ENCODE measurements at places on chromosomes 12 and 14. TPM values are rescaled to one million over a fixed set of nuclear protein-coding genes. Genes with fewer than 3 reads are reported as not detected.

The MYO1A gene
- total RNA-seq = 2.6 TPM

The PGF gene
- 0.41 TPM for total RNA-seq

- no peak for DNase-seq
- H3K27me3 ChIP-seq = peaks cover 79% of the 10 kb centered on the region
- peaks cover 8% of the 10 kb centered on the region for H3K4me1 ChIP-seq
- H3K27ac ChIP-seq = no peak overlapping the region
Observed at GRCh38 chr12:106583242-106584103, 669 bp downstream of the RFX4 start.

DNA sequence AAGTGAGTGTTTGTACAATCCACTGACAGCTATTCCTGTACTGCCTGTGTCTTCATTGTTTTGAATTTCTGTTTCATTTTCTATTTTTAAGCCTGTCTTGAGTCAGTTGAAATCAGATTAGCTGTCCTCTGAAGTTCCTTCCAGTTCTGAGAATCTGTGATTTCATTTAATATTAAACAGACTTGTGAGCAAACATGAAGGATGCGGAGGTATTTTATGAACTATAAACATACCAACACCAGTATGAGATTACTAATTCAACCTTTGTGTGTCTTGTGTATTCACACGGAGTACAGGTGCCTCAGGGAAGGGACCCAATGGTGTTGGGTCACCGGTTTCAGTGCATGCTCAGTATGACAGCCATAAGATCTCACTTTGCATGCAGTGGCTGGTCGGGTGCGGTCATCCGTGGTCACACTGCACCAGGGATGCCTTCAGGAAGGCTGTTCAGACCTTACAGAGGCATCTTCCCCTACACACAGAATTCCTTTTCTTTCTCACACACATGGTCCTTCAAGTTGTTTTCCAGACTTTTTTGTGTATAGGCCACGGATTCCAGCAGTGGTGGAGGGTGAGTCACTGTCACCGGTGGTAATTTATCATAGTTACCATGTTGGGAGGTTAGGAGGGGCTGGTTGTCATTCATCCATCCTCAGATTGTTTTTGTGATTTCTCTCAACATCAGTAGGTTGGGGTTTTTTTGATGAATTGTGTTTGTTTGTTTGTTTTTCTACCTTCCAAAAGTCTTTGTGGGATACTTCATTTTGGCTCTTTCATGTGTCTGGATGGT is 103.0 kb upstream of the SFSWAP start:
- H3K4me1 ChIP-seq = peaks cover 67% of the 10 kb centered on the region
- no peaks in the 10 kb centered on the region for H3K27me3 ChIP-seq
- H3K27ac ChIP-seq = peak overlapping the region; percentile 84
- peak overlapping the region; percentile 75 for H3K4me3 ChIP-seq

GRCh38 chr12:120698665-120699064 is 11.6 kb upstream of the UNC119B start:
- peaks cover 12% of the 10 kb centered on the region for H3K4me1 ChIP-seq
- no peak for DNase-seq

GRCh38 chr12:25550186-25550585 is 2.9 kb downstream of the LMNTD1 start:
- no peak for DNase-seq
- no peak overlapping the region for H3K27ac ChIP-seq
- no peaks in the 10 kb centered on the region for H3K36me3 ChIP-seq
- no peaks in the 10 kb centered on the region for H3K4me1 ChIP-seq

DNA sequence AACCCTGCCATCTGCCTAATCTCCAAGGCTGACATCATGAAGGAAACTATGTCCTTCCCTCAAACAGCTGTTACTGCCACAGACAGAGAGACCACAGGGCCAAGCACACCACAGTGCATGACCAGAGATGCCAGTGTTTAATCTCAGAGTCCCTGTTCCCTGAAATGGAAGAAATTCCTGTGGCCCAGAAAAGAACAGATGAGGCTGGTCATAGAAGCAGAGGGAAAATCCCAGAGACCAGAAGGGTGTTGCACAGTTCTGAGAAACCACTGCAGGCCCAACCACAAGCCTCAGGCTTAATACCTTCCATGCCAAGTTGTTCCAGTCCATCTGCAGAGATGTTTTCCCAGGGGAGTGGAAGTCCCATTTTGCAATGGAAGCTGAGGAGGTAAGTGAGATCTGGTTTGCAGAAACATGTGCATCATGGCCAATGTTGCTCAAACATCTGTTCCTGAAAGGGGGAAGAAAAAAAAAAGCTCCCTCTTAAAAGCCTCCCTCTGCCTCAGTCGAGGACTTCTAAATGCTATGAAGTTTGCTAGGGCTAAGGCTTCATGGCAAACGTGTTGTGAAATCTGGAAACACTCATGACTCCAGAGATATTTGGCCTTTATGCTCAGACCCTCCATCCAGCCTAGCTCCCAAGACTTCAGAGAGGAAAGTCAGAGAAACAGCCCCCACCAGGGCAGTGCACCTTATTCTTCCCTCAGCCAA is 98.6 kb downstream of the SCARB1 start:
- no peak overlapping the region for H3K27ac ChIP-seq
- H3K4me1 ChIP-seq = peaks cover 37% of the 10 kb centered on the region
- DNase-seq = no peak
- H3K36me3 ChIP-seq = peaks cover 3% of the 10 kb centered on the region
- H3K27me3 ChIP-seq = peaks cover 8% of the 10 kb centered on the region
- H3K4me3 ChIP-seq = no peak overlapping the region

DNA sequence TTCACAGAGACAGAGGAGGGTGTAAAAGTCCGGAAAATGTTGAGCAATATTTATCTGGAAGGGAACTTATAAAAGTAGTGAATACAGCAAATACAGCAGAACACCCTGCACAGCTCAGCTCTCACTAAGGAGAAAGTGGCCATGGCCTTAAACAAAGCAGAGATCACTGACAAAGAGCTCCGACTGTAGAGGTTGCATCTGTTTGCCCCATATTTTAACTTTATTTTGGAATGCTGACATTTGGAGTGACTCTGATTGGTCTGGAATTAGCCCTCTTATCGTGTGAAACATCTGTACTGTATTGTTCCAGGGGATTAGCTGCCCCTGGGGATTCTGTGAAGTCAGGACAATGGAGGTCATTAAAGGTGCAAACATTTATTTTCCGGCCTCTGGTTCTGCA is 1275.7 kb upstream of the FLRT2 start:
- no peaks in the 10 kb centered on the region for H3K27me3 ChIP-seq

- H3K27me3 ChIP-seq = no peaks in the 10 kb centered on the region
- no peak overlapping the region for H3K4me3 ChIP-seq
- no peak overlapping the region for H3K27ac ChIP-seq
- H3K36me3 ChIP-seq = no peaks in the 10 kb centered on the region
- H3K4me1 ChIP-seq = peaks cover 21% of the 10 kb centered on the region
Observed at GRCh38 chr14:32100175-32100574, 23.1 kb downstream of the ARHGAP5 start.

DNA sequence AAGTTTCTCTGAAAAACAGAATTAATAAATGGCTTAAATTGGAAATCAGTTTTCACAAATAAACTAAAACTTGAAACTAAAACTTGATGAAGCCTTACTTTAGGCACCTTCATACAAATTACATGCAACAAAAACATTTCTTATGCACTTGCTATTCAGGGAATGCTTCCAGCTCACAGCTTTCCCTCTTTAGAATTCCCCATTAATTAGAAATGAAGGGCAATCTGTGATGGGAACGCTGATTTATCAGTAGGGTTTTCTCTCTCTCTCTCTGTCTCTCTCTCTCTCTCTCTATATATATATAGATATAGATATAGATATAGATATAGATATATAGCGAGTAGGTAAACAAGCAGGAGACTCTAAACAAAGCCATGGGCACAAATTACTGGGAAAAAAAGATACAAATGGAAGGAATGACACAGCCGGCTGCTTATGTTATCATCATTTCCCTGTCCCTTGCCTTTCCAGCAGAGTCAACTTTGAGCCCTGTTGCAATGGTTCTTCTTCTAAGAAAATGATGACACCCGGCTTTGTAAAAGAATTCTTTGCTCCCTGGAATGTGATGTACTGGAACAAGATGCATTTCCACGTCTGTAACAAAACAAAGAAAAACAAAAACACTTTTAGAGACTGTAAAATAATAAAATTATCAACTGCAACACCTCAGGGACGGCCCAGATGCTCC is 1121.6 kb upstream of the TMEM132C start:
- H3K4me3 ChIP-seq = peak overlapping the region; percentile 82
- H3K27ac ChIP-seq = peak overlapping the region; percentile 44
- no peak for DNase-seq
- H3K27me3 ChIP-seq = peaks cover 7% of the 10 kb centered on the region

- no peak overlapping the region for H3K4me3 ChIP-seq
- no peaks in the 10 kb centered on the region for H3K36me3 ChIP-seq
- H3K27ac ChIP-seq = no peak overlapping the region
- no peak for DNase-seq
- no peaks in the 10 kb centered on the region for H3K4me1 ChIP-seq
Observed at GRCh38 chr14:54169254-54169924, 212.8 kb upstream of the BMP4 start.

DNA sequence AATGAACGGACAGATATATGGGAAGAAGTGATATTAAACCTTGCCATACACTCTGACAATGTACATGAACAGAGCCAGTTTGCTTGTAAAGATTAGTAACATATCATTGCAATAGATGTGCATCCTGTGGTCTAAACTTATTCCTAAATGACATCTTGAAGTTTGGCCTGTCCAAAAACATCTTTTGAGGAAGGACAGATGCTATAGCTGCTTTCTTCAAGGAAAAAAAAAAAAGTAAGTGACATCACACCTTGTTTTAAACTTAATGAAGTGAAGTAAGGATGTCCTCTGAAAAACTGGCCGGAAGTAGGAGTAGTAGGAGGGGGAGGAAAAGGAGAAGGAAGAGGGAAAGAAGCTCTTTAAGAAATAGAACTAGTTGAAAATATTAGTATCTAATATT is 132.8 kb downstream of the RAD51B start:
- no peak overlapping the region for H3K27ac ChIP-seq
- DNase-seq = no peak
- H3K4me3 ChIP-seq = no peak overlapping the region
- no peaks in the 10 kb centered on the region for H3K36me3 ChIP-seq
- no peaks in the 10 kb centered on the region for H3K4me1 ChIP-seq
- no peaks in the 10 kb centered on the region for H3K27me3 ChIP-seq

DNA sequence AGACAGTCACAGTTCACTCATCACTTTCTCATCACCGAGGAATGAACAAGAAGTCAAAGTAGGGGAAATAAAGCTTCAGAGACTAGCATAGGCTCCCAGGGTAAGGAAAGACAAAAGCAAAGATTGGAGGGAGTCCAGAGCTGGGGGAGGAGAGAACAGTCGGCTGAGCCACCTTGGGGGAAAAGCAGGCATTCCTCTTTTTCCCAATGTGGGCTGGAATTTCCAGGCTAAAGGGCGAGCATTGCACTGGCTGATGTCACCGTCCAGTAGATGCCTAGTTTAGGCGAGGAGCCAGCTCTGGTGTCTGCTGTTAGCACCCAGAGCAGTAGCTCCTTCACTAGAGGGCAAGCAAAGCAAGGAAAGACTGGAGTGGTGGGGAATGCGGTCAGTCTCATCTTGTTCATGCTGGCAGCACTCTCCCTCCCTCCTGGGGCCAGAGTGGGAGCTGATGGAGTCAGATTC is 8.5 kb upstream of the KRT75 start:
- no peak overlapping the region for H3K27ac ChIP-seq
- no peak overlapping the region for H3K4me3 ChIP-seq

- H3K4me3 ChIP-seq = no peak overlapping the region
- no peaks in the 10 kb centered on the region for H3K36me3 ChIP-seq
- no peaks in the 10 kb centered on the region for H3K27me3 ChIP-seq
- no peak for DNase-seq
- H3K27ac ChIP-seq = no peak overlapping the region
Observed at GRCh38 chr12:118429688-118430383, 53.5 kb downstream of the SUDS3 start.

DNA sequence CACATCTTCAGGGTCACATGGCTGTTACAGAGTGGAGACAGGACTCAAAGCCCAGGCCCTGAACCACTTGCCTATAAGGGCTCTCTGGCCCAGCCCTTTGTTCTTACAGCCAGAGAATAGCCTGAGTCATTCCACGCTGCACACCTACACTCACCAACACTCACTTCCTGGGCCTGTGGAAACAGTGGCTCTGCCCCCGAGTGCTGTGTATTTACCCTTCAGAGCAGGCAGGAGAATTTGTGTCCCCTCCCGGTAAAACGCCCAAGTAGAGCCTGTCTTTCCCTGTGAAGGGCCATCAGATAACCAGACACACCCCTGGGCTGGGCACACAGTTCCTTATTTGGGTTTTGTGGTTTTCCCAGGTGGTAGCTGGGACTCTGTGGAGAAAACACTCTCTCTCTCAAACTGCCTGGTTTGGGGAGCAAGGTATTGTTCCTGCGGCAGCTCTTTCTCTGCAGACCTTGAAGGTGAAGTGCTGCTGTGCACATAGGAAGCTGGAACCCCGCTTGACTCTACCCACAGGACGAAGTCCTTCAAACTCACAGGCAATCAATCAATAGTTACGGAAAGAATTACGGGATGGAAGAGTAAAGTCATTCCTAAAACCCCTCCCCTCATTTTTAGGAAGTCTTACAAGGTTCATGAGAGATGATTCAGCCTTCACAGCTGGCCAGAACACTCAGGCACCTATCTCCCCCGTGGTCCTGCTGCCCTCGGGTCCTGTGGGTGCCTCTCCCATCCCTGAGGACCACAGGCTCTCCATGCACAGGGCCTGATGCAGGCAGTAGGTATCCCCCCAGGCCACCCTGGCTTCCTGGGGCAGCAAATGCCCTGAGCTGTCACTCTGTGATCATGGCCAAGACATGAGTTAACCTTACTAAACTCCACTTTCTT is 20.3 kb downstream of the FIGNL2 start:
- peaks cover 43% of the 10 kb centered on the region for H3K27me3 ChIP-seq
- H3K36me3 ChIP-seq = no peaks in the 10 kb centered on the region
- H3K4me3 ChIP-seq = peak overlapping the region; percentile 8
- H3K27ac ChIP-seq = peak overlapping the region; percentile 83

GRCh38 chr12:119758722-119759121 is 90.8 kb downstream of the PRKAB1 start:
- no peak overlapping the region for H3K27ac ChIP-seq
- H3K27me3 ChIP-seq = no peaks in the 10 kb centered on the region
- peaks cover 51% of the 10 kb centered on the region for H3K36me3 ChIP-seq
- no peak for DNase-seq
- H3K4me1 ChIP-seq = no peaks in the 10 kb centered on the region

DNA sequence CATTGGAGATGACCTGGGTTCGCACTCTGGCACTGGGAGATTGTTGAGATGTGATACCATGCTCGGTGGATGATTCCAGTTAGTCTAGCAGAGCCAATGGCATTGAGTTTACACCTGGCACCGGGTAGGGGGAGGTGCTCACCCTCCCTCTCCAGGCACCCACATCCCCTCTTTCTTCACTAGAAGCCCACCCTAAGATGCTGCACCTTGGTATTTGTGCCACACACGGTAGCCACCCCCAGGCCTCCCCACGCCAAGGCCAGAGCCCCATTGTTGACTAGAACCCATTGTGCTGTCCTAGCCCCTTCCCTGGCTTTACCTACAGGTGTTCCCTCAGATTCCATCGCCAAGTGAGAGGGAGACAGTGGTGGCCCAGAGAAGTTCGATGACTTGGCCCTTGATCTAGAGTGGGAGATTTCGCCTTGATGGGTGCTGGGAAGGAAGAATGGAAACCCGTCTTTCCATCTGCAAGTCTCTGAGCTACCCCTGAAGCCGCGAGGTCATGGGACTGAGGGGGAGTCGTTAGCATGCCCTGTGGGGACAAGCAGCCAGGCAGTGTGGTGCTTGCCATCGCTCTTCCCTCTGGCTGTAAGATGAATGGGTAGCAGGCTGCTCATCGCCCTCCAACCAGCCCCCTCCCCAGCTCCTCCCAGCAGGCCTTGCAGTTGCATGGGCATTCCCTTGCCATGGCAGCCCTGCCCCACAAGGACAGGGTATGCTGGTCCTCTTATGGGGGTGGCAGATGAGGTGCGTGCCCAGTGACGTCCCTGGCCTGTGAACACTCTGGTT is 8.7 kb downstream of the CCND2 start:
- peak overlapping the region; percentile 28 for H3K4me3 ChIP-seq
- peaks cover 91% of the 10 kb centered on the region for H3K4me1 ChIP-seq
- no peak for DNase-seq
- peaks cover 85% of the 10 kb centered on the region for H3K36me3 ChIP-seq
- no peaks in the 10 kb centered on the region for H3K27me3 ChIP-seq
